ENCODE measurements at places on chromosomes 7 and 10. TPM values are rescaled to one million over a fixed set of nuclear protein-coding genes. Genes with fewer than 3 reads are reported as not detected.
A peak's percentile ranks its signal among the peaks of the same experiment; 100 is the strongest.

GRCh38 chr7:25025218-25025671 lies 45.3 kb upstream of the OSBPL3 start:
- DNase-seq = no peak
- H3K36me3 ChIP-seq = no peaks in the 10 kb centered on the region
- no peak overlapping the region for H3K4me3 ChIP-seq
- no peaks in the 10 kb centered on the region for H3K4me1 ChIP-seq
- no peak overlapping the region for H3K27ac ChIP-seq

GRCh38 chr7:98880485-98880884 lies 2.2 kb downstream of the TRRAP start:
- H3K36me3 ChIP-seq = no peaks in the 10 kb centered on the region
- no peak for DNase-seq
- H3K27ac ChIP-seq = no peak overlapping the region
- H3K4me3 ChIP-seq = no peak overlapping the region
- no peaks in the 10 kb centered on the region for H3K4me1 ChIP-seq

- peaks cover 6% of the 10 kb centered on the region for H3K4me1 ChIP-seq
- H3K36me3 ChIP-seq = no peaks in the 10 kb centered on the region
- H3K4me3 ChIP-seq = no peak overlapping the region
- peak overlapping the region; percentile 95 for H3K27ac ChIP-seq
- DNase-seq = peak; percentile 57
These were observed 27.0 kb downstream of the CALML3 start for GRCh38 chr10:5551531-5552375.

PNPLA8 gene
- total RNA-seq = 48.6 TPM

DNA sequence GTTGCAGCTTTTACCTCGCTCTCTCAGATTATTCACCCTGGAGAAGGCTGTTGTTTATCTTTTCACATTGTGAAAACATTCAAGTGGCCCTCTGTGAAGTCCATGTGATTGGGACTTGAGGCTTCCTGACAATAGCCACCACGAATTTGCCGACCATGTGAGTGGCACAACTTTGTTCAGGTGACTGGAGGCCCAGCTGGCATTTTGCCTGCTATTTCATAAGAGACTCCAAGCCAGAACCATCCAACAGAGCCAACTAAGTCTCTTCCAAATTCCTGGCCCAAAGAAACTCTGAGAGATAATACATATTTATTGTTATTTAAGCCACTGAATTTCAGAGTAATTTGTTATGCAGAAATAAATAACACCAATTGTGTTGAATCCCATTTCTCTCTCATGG lies 38.2 kb upstream of the CCSER2 start:
- H3K27me3 ChIP-seq = peaks cover 4% of the 10 kb centered on the region
- H3K27ac ChIP-seq = no peak overlapping the region
- no peaks in the 10 kb centered on the region for H3K4me1 ChIP-seq
- no peak for DNase-seq
- no peak overlapping the region for H3K4me3 ChIP-seq
- H3K36me3 ChIP-seq = no peaks in the 10 kb centered on the region

DNA sequence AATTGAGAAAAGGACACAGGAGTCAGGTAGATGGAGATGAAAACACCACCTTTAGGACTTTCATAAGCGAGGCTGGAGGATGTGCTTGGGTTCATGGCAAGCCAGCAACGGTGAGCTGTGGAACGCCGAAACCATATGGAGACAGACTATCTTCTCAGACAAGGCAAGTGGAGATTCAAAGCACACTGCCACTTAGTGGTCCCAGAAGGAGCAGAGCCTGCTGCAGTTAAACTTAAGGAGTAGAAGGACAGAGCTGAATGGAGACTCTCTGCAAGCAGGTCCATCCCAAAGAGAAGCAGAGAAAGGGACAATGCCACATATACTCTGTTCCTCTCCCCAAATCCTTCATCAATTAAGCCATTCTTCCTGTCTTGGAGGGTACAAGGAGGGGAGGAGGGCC lies 236.3 kb upstream of the HABP2 start:
- no peaks in the 10 kb centered on the region for H3K36me3 ChIP-seq

All from breast epithelium (tissue), 4 donors.